ENCODE measurements at places on chromosomes 16 and 17. TPM values are rescaled to one million over a fixed set of nuclear protein-coding genes. Genes with fewer than 3 reads are reported as not detected.

Gene GP2
- not detected for total RNA-seq

Gene TNK1
- total RNA-seq = not detected

GRCh38 chr16:55326261-55327092 lies 2.5 kb downstream of the IRX6 start:
- no peak for DNase-seq

DNA sequence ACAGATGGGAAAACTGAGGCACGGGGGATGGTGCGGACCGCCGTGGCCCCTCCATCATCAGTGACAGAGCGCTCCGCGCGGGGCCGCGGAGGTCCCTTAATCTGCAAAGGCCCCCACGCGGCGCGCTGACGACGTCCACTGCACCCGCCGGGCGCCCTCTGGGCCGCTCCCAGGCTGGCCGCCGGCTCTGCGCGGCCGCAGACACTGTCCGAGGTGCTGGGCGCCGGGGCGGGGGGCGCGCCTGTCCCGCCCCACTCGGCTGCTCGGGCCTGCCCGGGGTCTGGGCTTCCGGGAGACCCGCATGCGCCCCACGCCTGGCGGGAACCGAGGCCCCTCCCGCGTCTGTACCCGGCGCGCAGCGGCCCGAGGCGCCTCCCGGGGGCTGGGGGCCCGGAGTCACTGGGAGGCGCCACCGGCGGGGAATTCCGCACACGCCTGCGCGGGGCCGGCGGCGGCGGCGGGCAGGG lies 550 bp upstream of the RNF213 start:
- peak; percentile 55 for DNase-seq

GRCh38 chr17:74123866-74124444 lies 79.5 kb upstream of the RPL38 start:
- DNase-seq = no peak
